Activated naive CD4-positive, alpha-beta T cell treated with anti-CD3 and anti-CD28 coated beads, Interleukin-2, amount 50 U/mL, for 72 hours (primary cell): ENCODE measurements at places on chromosomes 16 and 17. TPM values are rescaled to one million over a fixed set of nuclear protein-coding genes. Genes with fewer than 3 reads are reported as not detected.

The LGALS3BP gene
- total RNA-seq: 95.6 TPM

DNA sequence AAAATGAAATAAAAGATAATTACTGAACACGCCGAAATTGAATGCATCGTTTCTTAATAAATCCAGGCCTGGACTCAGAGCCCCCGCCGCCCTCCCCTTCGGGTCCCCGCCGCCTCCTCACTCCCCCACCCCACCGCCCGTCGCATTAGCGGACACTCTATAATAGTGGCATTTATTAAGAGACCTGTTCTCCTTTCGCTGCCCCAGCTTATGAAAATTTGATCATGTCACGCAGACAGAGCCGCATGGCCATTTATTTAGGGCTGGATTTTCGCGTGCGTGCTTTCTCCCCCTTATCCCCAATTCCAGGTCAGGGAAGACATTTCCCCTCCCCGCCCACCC, 6.3 kb upstream of the HOXB2 start:
- no peak for DNase-seq

GRCh38 chr16:50403491-50403890, 34.7 kb upstream of the BRD7 start:
- no peak for DNase-seq

DNA sequence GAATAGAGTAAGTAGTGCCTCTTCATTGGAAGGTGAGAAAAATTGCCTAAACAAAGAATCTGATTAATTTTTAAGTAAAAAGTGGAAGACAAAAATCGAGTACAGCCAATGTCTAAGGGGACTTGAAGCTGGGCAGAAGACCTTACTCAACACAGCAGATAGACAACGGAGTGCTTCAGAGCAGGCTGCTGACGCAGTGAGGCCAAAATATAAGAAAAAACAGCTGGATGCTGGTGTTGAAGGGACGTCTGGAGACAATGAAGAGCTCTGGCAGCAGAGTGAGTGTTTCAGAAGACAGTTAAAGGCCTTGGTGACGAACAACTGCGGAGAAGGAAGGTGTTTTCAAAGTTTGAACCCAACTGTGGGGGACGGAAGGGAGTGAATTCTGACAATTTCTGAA, 169.8 kb downstream of the MRTFB start:
- no peak for DNase-seq
